ENCODE measurements at places on chromosomes 2 and 18. TPM values are rescaled to one million over a fixed set of nuclear protein-coding genes. Genes with fewer than 3 reads are reported as not detected.

The IL1A gene
- 9.4 TPM for total RNA-seq

The TBR1 gene
- not detected for total RNA-seq

DNA sequence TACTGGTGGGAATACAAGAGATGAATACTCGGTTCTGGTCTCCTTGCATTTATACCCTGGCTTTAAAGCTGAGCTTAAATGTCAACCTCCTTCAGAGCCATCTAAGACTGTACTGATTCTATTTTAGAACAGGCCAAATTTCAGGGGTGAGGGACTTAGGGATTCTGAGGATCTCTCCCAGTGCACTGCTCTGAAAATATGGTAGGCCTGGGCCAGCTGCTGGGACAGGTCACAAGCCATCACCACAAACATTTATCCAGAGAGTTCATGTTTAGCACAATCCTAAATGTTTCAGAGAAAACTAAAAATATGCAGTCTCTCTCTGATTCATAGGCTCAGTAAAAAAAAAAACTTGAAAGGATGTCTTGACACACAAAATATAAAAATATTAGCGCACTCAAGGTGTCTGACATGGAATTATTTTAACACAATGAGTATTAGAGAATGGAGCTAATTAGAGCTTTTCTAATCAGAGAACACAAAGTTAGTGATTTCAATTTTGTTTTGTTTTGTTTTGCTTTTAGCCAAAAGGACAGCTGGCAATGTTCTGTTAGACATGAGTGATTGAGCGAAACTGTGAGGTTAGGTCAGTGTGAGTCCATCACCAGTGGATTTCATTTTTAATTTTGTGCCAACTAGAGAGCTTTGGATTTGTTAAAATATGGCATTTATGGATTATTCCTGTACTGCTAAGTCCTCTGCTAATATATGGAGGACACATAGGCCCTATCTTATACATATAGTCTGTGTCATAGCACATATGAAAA lies 38.8 kb downstream of the MFSD6 start:
- no peak for DNase-seq

DNA sequence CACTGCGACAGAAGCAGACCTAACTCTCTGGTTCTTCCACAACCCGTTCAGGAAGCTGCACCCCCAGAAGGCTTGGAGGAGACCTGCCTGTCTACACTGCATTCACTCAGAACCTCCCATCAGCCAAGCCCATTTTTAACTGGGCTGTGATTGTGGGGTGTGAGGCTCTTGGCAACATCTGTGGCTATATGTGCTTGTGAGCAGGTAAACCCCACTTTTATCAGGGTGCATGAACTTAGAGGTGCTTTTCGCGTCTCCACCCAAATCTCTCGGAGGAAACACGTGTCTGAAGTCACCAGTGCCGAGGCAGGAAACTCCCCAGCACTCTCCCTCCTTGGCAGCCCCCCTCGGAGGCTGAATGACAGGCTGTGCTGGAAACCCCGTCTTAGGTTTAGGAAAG lies 158.2 kb upstream of the SALL3 start:
- DNase-seq = no peak

DNA sequence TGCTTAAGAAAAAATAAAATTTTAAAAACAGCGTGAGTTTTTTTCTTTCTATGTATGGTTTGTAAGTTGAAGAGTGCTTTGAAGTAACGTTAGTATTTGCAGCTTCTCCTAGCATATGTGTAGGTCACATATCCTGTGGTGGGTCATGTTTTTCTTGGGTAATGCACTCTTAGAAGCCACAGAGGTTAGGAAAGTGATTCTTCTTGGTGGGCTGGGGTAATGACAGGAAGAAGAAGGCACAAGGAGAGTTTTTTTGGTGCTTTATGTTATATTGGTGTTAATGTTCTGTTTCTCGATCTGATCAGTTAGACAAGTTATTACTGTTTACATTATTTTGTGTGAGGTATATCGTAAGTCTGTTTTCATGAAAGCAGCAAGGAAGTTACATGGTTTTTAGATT lies 109.0 kb downstream of the ICA1L start:
- DNase-seq = peak; percentile 77

GRCh38 chr2:42879913-42880737 lies 87.7 kb upstream of the HAAO start:
- no peak for DNase-seq

DNA sequence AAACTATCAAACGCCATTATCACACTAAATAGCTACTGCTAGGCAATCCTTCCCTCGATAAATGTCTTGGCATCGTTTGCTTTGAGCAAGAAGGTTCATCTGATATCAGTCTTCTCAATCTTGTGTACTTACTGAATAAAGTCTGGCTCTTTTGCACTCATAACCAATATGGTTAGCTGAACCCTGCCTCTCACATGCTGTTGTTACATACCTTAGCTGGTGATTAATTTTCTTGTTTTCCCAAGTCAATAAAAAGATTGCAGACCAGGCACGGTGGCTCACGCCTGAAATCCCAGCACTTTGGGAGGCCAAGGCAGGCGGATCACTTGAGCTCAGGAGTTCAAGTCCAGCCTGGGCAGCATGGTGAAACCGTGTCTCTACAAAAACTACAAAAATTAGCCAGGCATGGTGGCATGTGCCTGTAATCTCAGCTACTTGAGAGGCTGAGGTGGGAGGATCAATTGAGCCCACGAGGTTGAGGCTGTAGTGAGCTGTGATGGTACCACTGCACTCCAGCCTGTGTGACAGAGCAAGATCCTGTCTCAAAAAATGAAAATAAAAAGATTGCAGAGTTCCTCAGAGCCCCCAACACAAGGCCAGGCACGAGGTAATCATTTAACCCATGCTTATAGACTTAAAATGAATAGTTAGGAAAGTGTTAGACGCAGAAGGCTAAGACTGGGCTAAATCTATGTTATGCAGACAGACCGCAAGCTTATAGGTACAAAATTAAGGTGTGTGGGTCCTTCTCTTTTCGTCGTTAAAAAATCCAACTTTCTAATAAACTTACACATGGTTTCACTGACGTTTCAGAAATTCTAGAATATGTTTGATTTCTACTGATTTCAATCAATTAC lies 177.5 kb downstream of the ALPK2 start:
- no peak for DNase-seq
